ENCODE measurements at places on chromosomes 2 and 18.

DNA sequence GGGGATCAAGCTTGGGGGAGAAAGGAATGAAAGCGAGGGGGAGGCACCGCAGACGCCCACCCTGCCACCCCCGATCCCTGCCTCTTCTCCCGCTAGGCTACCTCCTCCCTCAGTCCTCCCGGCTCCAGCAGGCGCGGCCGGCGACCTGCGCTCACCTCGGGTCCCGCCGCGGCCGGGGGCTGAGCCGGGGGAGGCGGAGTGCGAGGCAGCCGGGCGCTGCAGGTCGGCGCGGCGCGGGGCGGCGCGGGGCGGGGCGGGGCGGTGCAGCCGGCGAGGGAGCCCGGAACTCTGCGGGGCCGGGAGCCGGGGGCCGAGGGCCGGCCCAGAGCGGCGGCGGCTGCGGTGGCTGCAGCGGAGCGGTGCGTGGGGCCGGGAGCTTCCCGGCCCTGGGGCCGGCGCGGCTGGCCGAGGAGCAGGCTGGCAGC is 477 bp downstream of the ACVR1 start:
- no peak for DNase-seq

GRCh38 chr18:51426996-51427395 is 229.5 kb upstream of the MEX3C start:
- no peak for DNase-seq

- no peak for DNase-seq
Observed at GRCh38 chr2:69798290-69798908, 31.1 kb upstream of the GMCL1 start.

DNA sequence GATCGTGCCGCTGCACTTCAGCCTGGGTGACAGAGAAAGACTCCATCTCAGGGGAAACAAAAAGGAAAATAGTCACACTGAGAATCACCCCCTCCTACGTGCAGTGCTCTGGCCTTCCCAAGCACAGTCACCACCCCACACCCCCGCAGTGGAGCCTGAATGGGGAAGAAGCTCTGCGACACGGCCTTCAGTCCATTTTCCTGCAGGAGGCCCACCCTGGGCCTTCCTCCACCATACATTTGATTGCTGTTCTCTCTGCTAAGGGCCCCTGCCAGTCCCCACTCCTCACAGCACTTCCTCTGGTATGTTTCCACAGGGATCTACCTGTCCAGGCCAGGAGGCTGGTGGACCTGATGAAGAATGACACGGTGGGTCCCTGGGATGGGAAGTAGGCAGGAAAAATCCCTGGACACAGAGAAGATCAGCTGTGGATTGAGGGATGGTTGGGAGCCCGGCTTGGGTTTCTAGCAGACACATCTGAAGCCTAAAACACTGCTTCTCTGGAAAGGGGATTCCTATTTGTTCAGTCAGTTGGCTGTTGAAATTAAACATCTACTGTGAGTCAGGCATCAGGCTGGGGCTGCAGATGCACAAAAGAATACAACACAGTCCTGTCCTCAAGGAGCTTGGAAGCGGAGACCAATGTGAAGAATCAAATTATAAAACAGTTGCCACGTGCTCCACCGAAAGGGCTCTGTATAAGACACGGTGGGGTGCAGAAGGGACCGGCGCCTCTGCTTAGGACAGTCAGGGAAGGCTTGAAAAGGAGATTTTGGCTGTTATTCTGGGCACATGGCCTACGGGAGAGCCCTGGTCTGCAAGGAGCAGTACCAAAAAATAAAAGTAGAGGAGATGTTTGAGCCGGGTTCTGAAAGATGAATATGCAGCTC is 82.2 kb downstream of the PLB1 start:
- DNase-seq, result no peak

DNA sequence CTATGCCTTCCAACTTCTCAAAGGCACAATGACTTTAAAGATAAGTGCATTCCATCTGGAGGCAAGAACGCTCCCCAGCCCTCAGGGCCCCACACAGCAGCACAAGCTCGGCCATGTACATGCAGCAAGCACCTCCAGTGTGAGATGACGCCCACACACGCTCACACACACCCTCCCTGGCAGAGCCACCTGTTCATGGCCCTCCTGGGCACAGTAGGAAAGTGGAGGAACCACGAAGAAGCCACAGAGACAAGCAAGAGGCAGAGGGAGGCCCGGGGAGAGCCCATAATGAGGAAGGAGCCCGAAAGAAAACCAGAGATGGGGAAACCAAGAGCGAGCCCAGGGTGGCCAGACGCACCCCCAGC is 21.7 kb downstream of the BIN1 start:
- DNase-seq, result no peak

- peak; percentile 43 for DNase-seq
Observed at GRCh38 chr2:130824492-130825061, 12.1 kb upstream of the ARHGEF4 start.

Data from COR-L47 (cell line).